ENCODE measurements at places on chromosomes 13 and 19.

DNA sequence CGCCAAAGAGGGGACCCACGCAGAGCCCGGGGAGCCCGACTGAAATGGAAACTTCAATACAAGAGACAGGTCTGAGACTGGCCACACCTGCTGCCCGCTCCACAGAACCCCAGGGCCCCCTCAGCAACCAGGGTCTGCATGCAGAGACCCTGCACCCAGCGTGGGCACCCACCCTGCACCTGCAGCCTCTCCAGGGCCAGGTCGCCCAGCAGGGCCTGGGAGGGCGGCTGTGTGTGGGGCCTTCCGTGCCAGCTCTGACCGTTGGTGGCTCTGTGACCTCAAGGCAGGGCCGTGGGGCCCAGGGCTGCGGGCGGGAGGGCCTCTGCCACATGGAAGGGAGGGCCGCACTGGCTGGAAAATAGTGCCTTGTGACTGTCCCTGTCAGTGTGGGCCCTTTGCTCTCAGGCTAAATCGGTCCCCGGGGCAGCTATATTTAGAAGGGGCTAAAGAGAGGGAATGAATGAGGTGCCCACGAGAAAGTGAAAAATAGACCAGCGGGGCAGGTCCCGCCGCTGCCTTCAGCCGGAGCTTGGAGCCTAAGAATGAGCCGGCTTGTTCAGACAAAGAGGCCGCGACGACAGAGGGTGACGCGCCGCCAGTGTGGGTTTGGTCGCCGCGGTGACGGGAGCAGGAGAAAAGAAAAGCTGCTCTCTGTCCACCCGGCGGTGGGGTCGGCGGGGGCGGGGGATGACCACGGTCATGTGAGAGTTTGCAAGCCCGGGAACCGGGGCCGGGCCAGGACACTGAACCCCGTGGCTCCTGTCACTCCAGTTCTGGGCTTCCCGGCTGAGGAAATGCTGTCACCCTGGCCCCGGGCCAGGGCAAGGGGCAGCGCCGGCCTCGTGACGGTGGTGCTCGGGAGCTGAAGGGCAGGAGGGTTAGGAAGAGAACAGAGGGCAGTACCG is 70.5 kb downstream of the GADD45B start:
- DNase-seq, result no peak

GRCh38 chr13:51955816-51956603 is 55.2 kb downstream of the ATP7B start:
- no peak for DNase-seq

GRCh38 chr19:17091758-17092333 is 16.3 kb downstream of the MYO9B start:
- no peak for DNase-seq

DNA sequence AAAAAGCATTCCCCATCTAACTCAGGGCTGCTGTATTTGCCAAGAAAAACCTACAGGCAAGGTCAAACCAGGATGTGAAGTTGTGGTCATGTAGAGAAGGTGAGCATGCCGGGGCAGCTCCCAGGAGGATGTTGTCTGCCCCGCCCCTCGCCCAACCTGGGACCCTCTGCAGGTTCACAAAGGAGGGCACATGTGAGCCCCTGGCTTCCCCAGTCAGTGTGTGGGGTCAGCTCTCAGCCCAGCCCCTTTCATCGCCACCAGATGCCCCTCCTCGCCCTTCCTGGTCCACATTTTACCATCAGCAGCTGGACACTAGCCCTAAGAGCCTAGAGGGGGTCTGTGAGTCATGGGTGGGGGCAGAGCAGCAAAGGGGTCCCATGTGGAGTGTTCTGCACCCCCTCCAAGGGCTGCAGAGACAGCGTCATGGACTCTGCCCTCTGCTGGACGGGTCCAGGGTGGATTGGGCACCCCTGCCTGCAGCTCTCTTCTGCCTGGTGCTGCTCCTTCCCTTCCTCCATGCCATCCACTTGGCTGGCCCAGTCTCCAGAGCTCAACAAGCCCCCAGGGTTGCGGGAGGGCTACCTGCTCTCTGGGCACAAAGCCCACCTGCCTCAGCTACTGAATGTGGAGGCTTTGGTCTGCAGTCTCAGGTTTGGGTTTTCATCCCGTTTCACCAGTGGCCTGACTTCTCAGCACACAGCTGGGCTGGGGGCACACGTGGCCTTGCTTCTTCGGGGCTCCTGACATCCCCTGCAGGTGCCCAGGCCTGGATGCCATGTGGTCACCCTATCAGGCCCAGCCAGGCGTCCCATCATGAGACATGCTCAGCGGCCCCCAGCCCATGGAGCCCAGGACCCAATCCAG is 3.7 kb downstream of the PLEKHF1 start:
- DNase-seq, result no peak

GRCh38 chr13:27971236-27971645 is 2.1 kb upstream of the CDX2 start:
- no peak for DNase-seq

DNA sequence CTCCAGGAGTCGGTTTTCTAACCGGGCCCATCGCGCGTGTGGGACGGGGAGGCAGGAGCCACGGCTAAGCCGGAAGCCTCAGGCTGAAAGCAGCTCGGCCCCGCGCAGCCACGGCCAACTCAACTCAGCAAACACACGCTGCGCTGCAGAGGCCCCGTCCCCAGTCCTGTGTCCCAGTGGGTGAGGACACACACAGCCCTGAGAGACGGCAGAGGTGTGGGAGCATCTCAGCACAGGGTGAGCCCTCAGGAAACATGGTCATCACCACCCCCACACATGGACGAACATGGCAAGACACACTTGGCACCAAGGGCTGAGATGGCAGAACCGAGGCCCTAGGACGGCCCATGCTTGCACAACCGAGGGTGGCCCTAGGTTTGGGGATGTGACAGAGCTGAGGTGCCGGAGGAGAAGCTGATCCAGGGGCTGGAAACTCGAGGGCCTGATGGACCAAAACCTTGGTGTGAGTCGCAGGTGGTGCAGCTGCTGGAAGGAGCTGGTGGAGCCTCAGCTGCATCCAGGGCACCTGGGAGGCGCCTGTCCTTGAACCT is 29.0 kb upstream of the C13orf46 start:
- DNase-seq, result no peak

DNA sequence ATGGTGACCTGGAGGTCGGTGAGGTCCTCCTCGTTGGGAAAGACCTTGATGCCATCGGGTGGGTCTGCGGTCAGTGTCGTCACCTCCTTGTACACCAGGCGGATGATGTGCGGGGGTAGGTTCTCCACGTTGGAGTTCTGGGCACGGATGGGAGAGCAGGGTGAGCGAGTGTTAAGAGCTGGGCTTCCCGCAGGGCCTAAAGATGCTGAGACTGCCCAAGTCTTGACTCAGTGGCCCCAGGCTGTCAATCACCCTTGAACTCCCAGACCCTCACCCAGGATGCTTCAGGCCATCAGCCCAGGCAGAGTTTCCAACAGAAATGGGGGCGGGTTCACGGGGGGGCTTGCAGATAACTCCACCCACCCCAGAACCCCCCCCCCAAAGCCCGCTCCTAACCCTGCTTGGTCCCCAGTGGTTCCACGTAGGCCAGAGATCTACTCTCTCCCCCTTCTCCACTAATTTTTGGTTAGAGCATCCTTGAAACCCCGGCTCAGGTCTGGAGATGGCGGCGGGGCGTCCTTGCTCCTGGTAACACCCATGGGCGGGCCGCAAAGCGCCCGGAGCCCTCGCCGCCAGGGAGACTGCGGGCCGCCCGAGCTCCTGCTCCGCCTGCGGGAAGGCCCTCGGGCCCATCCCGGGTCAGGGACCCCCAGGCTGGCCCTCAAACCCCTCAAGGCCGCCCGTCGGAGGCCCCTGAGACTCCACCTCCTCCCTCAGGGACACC is 600 bp downstream of the UBE2S start:
- DNase-seq, result no peak

DNA sequence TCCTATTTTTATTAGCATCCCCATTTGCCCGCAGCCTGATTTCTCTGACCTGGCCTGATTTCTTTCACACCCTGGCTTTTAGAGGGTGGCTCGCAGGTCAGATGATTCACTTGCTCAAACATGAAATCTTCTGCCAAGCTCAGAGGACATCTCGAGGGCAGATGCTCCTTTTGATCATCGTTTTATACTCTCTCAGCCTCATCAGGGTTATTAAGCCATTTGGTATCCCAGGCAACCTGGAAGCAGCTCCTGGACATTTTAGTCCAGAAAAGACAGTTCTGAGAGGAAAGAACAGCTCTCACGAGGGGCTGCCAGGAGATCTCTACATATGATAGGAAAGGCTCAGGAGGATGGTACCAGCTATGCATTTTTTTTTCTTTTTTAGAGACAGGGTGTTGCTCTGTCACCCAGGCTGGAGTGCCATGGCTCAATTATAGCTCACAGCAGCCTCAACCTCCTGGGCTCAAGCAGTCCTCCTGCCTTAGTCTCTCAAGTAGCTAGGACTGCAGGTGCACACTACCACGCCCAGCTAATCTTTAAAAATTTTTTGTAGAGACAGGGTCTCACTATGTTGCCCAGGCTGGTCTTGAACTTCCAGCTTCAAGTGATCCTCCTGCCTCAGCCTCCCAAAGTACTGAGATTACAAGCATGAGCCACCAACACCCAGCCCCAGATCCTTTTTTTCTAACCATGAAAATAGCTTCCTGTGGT is 165.4 kb downstream of the KATNAL1 start:
- DNase-seq, result no peak

DNA sequence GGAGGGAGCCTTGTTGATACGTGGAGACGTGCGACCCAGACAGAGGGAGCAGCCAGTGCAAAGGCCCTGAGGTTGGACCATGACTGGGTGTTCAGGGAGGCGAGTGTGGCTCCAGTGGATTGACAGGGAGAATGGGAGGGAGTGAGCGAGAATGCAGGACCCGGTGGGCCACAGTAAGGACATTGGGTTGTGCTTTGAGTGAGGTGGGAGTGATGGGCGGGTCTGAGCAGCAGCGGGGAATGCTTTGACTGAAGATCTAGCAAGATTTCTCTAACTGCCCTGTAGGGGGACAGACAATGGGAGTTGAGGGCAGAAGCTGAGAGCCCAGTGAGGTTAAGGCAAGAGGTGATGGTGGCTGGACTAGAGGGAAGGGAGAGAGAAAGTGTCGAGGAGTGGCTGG is 7.7 kb upstream of the NANOS2 start:
- DNase-seq, result no peak

- DNase-seq, result no peak
Measured at GRCh38 chr13:80655778-80656511, 315.0 kb upstream of the SPRY2 start.

- DNase-seq, result no peak
Measured at GRCh38 chr19:33603377-33603776, 18.4 kb upstream of the CHST8 start.

GRCh38 chr13:98253526-98253925 is 76.5 kb upstream of the RNF113B start:
- no peak for DNase-seq

DNA sequence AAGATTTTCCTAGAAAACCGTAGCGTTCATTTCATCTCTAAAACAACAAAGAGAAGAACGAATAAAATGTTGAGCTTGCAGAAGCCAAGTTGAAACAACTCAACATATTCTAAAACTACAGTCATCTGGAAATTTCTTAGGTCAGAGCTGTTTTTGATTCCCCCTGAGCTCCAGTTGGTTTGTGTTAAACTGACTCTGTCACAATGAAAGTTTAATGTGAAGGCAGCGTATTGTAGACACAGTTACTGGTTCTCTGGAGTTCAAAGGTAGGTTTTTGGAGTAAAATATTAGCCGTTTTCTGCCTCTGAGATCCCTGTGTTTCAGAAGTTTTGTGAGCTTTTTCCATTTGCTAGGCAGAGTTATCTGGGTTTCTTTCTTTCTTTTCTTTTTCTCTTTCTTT is 2.2 kb downstream of the ARHGEF7 start:
- no peak for DNase-seq

All from stimulated activated CD4-positive, alpha-beta T cell treated with anti-CD3 and anti-CD28 coated beads, Interleukin-12 subunit alpha, Interleukin-12 subunit beta, amount 100 ng/mL, for 48 hours (primary cell).